ENCODE measurements at places on chromosomes 11 and 22.

GRCh38 chr22:31603081-31603525, 58.9 kb downstream of the PISD start:
- no peak for DNase-seq

- DNase-seq: no peak
Observed at GRCh38 chr11:21323617-21324016, 654.2 kb downstream of the NELL1 start.

- no peak for DNase-seq
Observed at GRCh38 chr11:119827113-119827512, 98.1 kb upstream of the NECTIN1 start.

- no peak for DNase-seq
Observed at GRCh38 chr11:31484497-31484896, 24.9 kb downstream of the IMMP1L start.

GRCh38 chr22:47113853-47114415, 351.5 kb downstream of the TBC1D22A start:
- DNase-seq: no peak

DNA sequence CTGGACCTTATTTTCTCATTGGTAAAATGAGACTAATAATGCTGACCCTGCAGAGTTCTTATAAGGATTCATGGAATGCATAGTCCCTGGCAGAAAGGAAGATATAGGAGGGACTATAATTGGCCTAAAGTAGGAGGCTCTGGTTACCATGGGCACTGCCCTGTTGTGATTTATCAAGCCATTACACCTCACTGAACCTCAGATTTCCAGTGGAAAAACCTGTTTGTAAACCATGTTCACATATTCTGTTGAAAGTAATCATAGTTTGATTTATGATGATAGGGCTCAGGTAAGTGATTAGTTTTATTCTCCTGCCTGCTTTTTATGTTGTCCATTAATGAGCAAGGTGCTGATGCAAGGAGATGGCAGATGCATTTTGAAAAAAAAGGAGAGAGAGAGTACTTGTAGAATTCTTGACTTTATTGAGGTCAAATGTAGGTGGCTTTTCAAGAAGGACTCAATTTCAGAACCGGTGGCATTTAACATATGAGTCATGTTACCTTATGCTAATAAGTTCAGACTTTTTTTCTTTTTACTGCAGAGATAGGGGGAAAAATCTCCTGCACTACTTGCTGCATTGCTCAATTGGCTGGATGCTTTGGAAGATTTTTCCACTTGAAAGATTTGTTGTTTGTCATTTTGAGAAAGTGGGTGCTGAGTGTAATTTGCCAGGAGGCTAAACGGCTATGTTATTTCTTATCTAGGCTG, 14.6 kb downstream of the NF2 start:
- peak; percentile 51 for DNase-seq

DNA sequence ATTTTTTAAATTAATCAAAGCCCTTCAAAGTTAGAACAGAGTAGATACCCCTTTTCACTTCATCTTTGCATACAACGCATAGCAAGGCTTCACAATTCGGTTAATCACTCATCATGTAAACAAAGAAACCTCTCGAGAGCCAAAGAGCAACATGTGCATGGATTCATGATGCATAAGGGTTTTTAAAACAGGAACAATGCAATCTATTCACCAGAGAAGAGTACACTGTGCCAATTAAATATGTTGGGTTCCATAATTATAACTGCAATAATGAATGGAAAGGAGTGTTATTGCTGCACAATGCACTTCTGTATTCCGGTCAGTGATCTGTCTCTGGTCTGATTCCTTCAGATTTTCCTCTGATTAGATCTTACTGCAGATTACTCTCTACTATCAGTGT, 45.3 kb downstream of the CADM1 start:
- no peak for DNase-seq

All from activated CD4-positive, alpha-beta T cell treated with anti-CD3 and anti-CD28 coated beads, Interleukin-10, Interleukin-2, amounts not matched to agents 100 ng/mL and 50 ng/mL, durations not matched to agents 16 hours and 8 hours (primary cell).